ENCODE measurements at places on chromosomes 12 and 14.

DNA sequence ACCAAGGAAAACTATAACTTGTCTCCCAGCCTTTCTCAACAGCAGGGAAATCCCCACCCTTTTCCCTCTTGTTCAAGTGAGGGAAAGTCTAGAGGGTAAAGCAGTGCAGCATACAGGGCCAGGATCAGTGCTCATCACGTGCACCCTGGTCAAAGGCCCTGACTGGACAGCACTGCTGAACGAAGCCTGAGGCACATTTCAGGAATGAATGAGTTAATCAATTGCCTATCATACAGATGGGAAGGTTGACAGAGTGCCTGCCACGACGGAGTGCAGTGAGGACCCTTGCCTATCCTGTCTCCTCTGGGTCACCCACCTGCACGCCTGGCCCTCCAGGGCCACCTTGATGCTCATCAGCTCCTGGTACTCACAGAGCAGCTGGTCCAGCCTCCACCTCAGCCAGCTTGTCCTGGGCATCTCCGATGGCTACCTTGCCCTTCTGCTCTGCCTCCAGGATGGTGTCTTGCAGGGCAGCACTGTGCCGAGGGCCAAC lies 11.7 kb upstream of the KRT73 start:
- DNase-seq: no peak

- DNase-seq: no peak
These were observed 23.2 kb downstream of the PLXNC1 start for GRCh38 chr12:94171595-94171930.

- DNase-seq: no peak
These were observed 10.7 kb upstream of the FOXG1 start for GRCh38 chr14:28755884-28756268.

GRCh38 chr12:116547955-116548501 lies 11.2 kb upstream of the MAP1LC3B2 start:
- DNase-seq: no peak

Data from caudate nucleus (tissue), 63 donors.